ENCODE measurements at places on chromosomes 13 and 19.

DNA sequence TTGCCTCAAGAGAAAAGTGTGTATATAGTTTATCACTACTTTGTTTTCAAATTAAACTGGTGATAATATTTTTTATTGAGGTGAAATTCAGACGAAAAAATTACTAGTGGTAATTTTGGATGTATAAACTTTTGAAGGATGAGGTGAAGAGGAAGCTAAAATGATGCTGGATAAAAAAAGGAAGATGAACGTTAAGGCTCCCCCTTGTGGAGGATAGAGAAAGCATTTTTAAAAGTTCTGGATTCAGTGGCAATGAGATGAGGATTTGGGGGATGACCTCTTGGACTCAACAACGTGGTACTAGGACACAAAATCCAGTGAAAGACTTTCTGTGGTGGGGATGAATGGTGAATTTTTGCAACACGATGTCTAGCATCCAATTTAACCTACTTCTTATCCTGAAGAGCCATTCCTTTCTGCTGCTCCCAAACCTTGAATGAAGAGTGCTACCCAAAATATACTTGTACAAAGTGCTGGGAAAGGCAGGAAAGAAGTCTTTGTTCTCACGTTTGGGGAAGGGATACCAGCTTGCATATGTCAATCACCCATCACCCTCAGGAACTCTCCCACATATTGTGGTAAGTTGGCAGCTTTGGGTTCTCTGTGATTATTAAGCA is 7.3 kb upstream of the SIGLEC5 start:
- peak; percentile 6 for DNase-seq

- no peak for DNase-seq
These were observed 25.4 kb downstream of the MAP2K2 start for GRCh38 chr19:4098493-4098892.

DNA sequence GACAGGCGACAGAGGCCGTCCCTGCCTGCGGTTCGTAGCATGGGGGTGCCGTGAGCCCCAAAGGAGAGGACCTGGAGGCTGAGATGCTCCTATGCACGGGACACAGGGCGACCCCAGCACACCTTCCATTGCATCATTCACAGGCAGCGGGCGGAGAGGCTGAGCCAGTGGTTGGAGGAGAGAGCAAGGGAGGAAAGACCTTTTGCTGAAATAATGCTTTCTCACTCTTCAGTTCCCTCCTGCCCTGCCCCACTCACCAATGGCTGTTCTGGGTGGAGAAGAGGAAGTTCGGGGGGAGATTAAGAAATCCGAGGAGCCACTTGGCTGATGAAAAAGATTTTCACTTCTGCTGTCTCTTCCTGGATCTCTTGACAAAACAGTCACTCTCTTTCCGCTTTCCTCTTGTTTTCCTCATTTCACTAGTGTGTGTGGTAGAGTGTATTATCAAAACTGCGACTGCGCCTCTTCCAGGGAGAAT is at the start of gene NLRP12:
Gene NLRP12, minus strand, starts transcription at position 181 of the 478 bp plus-strand sequence. Its CDS starts 140 bp downstream, at position 41.
- no peak for DNase-seq

- DNase-seq: no peak
These were observed 9.9 kb upstream of the SERPINE3 start for GRCh38 chr13:51329606-51330005.

DNA sequence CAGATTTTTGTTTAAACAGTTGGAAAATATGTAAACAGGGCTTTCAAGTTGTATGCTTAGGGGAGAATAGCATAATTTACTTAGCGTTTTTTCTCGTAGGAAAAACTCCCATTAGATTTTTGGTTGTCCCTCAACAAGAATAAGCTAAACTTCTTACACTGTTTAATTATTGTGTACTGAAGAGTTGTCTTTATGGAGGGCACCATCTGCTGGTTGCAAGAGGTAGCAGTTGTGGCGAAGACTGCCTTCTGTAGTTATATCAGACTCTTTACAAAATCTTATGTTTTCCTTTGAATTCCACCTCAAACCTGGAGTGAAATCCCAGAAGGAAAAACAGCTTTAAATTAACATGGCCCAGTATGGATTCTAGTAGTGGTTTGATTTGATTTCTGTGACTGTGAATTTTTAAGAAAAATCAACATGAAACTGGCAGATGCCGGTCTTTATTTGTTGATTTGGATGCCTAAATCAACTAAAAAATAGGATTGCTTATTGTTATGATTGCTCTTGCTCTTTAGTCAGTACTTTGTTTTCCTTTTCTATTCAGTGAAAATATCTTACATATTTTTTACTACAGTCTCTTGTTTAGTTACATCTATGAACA is 53.4 kb downstream of the PDS5B start:
- no peak for DNase-seq

Measured in Caki2 (cell line).